Femur (tissue), 1 donor: ENCODE measurements at places on chromosomes 5 and 9.

GRCh38 chr5:89722538-89722937, 687.0 kb downstream of the CETN3 start:
- no peak for DNase-seq

DNA sequence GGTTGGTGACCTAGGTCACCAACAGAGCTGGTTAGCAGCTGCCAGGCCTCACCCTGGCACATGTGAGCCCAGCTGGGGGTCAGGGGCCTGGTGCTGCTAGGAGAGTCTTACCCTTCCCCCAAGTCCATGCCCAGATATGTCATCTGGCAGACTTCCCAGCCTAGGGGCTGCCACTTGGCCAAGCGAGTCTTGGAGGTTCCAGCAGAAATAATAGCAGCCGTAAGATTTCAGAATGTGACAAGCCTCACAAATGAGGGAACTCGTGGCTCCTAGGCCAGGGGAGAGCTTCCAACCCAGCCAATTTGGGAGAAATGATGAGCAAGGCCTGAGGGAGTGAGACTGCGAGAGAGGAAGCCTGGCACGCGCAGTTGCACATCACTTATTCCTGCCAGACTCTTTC, 11.1 kb downstream of the URM1 start:
- DNase-seq: no peak

- DNase-seq: no peak
Observed at GRCh38 chr9:101274971-101275768, 109.6 kb downstream of the BAAT start.

DNA sequence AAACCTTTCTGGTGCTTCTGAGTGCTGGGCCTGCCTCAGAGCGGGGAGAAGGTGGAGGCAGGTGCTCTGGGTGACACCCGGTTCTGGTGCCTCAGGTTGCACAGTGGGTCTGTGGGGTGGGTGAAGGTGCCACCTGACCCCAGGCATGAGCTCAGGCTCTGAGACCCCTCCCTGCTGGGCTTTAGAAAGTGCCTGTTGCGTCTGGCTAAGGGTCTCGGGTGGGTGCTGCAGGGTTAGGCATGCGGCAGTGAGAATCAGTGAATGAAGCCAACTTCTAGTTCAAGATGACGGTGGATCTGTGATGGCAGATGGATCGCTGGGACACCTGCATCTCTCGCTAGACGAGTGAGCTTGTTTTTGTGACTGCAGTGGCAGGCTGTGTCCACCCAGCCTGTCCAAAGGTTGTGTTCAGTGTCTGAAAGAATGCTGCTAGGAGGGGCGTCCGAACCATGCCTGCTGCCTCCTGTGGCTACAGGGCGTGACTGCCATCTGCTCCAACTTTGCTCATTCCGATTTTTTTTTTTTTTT, 5.0 kb downstream of the SQSTM1 start:
- DNase-seq: no peak

GRCh38 chr9:801399-802071, 40.0 kb upstream of the DMRT1 start:
- no peak for DNase-seq

GRCh38 chr5:56072863-56073766, 78.4 kb upstream of the IL6ST start:
- no peak for DNase-seq

DNA sequence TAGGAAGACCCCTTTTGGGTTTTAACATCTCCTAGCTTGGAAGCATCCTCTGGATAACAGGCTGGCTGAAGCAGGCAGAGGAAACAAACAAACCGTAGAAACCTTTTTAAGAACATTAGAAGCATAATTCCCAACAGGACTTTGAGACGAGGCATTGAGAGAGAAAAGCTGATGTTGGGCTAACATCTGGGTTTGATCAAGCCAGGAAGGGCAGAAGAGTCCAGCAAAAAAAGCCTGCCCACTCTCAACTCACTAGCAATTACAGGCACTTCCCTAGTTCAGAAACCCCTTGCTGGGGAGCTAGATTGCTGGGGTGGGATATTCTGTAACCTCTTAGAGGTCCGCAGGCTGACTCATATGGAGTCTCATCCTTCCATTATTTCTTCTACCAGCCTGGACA, 75.4 kb upstream of the CTNNA1 start:
- no peak for DNase-seq

- DNase-seq: no peak
Observed at GRCh38 chr5:50547303-50547702, 106.2 kb upstream of the EMB start.

DNA sequence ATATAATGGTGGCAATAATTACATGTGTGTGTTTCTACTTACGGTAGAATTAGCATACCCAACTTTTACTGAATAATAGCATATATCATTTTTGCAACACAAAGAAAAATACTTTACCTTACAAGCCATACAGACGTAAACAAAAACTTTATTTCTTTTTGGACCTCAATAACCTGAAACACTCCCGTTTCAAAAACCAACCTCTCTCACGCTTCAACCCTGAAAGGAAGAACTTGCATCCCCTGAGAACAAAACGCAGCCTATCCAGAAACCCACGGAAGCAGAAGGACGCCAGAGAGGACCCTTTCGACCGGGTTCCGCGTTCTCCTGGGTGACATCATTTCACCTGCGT, at the start of gene RNF38:
TSS of gene RNF38 (minus strand) at position 290 of the 352 bp plus-strand sequence. CDS start at position 129, 161 bp downstream.
- DNase-seq: no peak

GRCh38 chr9:134741846-134742245, 100.2 kb downstream of the COL5A1 start:
- DNase-seq: no peak

DNA sequence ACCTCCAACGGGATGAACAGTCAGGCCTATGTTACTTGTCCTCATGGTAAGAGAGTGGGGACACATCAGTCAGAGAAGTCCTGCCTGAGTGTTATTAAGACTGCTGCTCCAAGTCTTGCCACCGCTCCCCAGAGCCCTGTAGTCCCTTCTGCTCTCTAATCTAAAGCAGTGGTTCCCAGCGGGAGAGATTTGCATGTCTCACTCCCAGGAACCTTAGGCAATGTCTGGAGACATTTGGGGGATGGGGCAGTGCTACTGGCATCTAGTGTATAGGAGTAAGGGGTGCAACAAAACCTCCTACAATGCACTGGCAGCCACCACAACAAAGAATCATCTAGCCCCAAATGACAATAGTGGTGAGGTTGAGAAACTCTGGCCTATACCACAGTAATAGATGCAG, 2.6 kb upstream of the SVEP1 start:
- no peak for DNase-seq

- peak; percentile 5 for DNase-seq
Observed at GRCh38 chr5:176734756-176735342, 75.5 kb upstream of the UNC5A start.

GRCh38 chr5:56047448-56047847, 52.7 kb upstream of the IL6ST start:
- DNase-seq: no peak

- no peak for DNase-seq
Observed at GRCh38 chr9:25752398-25752797, 74.2 kb upstream of the TUSC1 start.

GRCh38 chr5:172838151-172838875, 4.3 kb downstream of the ERGIC1 start:
- DNase-seq: no peak

GRCh38 chr5:17952231-17952630, 318.0 kb downstream of the TAF11L14 start:
- DNase-seq: no peak

DNA sequence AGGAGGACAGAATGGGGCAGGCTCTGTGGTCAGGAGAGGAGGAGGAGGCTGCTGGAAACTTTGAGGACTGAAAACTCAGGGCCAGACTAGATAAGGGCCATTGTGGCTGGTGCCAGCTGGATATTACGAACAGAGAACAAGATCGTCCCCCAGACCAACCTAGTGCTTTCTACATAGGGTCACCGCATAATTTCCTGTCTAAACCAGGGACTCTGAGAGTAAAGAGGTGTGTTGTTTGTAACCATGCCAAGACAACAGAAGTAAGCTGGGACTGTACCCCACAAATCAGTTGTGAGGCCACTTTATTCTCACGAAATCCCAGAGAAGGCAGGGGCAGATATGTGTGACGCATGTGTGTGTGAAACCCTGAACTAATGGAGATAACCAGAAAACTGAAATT, 20.3 kb upstream of the GFPT2 start:
- DNase-seq: no peak

DNA sequence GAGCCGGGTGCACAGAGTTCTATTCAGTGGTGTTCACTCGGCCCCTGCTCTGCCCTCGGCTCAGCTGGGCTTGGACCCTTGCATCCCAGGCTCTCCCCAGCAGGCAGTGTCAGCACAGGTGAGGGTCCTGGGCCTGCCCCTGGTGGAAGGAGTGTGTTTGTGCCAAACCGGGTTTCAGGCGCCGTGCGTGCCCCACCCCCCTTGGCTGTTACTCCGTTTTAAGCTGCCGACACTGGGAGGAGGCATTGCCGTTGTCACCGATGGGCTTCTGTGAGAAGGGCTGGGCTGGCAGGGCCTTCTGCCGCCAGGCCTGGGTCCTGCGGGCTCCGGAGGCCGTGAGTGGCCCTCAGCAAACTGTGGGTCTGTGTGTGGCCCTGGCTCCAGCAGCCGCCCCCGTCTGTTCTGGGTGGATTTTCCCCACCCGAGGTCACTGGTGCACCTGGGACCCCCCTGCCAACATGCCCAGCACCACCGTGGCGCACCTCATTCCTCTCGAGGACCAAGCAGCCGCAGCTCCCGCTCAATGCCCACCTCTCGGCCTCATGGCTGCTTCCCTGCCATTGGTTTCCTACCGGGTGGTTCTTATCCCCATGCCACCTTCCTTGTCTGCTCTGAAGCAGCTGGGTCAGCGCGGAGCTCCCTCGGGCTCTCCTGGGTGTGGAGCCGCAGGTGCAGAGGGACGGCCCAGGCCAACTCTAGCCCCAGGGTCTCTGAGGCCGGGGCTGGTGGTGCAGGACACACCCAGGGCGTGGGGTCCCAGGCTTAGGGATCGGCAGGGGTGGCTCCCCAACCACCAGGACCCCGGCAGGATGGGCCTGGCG, 44.3 kb upstream of the EXOC3 start:
- DNase-seq: peak; percentile 28

DNA sequence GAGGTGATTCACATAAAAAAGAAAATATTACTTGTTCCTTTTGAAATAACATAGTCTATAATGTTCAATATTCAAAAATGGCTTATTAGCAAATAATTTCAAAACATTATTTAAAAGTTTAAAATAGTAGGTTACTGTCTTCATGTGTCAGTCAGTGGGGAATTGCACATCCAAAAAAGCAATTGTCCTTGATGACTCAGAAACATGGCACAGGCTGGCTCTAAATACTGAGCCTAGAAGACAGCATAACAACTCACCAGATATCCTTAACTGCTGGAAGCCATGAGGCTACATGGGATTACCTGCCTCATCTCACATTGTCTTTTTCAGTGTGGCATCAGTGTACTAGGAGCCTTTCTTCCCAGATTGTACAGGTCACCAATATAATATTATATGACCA, 439.5 kb upstream of the RGMB start:
- no peak for DNase-seq

DNA sequence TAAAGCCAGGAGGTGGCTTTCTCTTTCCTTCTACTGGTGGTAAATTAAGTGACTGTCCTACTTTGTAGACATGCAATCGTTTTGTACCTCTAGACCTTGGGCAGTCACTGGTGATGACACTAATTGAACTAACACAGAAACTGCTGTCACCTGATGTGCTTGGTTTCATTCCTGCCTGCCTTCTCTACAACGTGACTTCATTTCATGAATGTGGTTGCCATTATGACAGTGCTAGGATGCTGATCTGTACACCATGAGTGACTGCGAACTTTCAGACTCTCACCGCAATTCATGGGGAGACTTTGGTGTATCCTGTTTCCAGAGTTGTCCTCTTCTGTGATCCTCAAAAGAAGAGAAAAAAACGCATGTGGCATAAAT, 47.5 kb downstream of the UBE2QL1 start:
- DNase-seq: no peak

DNA sequence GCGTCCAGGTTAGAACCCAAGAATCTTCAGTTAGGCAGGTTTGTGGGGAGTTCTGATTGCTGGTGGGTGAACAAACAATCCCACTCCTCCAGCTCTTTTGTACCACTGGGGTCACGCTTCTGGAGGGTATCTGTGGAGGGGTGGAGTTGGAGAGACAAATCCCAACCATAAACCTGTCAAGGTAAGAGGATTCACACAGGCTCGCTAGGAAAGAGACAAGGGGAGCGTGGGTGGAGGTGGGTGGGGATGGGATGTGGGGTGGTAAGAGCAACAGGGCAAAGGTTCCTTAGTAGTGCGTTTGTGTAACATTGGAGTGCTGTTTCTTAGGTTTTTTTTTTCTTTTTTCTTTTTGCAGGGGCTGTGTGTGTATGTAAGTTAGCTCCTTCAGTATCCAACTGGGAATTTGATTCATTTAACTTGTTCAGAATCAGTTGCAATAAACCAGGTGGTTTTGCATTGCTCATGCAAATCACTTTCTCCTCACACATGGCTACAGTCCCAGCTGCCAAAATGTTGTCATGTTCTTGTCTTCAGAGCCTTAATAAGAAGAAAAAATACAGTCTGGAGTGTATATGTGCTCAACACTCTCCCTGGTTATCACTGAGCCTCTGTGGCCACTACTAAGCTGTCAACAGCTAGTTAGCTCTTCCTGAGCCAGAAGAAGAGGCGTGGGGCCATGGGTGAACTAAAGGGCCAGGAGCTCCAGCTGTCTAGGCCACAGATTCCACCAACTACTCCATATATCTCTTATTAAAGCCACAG, 164.0 kb upstream of the RAD23B start:
- no peak for DNase-seq

DNA sequence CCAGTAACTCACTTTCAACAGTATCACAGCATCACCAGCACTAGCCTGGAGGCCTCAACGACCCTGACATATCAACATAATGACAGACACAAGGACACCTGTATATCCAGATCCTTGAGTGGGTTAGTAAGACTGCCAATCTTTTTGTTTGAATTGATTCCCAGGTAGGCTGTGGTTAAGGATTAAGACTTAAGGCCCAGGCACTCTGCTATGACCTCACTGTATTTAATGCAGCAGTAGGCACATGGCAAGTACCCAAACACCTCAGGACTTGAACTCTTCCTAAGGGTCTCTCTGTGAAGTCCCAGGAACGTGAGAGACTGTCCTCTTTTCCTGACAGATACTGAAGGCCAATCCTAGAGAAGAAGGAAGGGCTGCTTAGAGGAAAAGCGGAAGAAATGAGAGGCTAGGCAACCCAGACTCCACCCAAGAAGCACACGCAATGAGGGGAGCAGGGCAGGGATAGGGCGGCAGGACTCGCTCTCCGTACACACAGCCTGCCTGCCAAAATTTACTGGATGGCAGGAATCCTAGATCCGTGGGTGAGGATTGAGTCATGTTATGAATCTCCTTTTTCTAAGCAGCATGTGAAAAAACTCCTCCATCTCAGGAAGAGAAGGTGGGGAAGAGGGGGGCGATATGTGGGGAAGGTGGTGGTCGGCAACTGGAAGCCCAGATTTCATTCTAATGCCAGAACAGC, 93.4 kb downstream of the SIL1 start:
- DNase-seq: peak; percentile 93

GRCh38 chr5:54294097-54294667, 16.2 kb downstream of the ARL15 start:
- no peak for DNase-seq

- no peak for DNase-seq
Observed at GRCh38 chr5:154478224-154478565, at the start of gene HAND1. Gene HAND1 (minus strand): TSS chr5:154478227. CDS start chr5:154478008, 219 bp downstream.

DNA sequence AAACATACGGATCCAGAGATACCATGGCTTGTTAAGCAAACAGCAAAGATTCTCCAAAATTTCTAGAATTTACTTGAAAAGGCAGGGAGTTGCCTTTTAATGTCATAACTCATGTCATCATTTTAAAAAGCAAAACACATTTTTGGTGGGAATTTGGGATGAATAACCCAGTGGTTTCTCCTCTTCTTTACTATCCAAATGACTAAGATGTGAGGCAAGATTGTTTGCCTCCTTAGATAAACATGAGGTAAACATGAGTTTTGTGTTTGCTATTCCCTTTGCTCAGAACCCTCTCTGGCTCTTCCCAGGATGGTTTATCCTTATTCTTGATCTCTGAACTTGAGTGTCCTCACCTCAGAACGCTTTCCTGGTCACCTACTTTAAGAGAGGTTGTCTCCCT, 267.0 kb downstream of the EBF1 start:
- DNase-seq: no peak
